Stromal cell of bone marrow (primary cell): ENCODE measurements at places on chromosomes 12 and 14.

DNA sequence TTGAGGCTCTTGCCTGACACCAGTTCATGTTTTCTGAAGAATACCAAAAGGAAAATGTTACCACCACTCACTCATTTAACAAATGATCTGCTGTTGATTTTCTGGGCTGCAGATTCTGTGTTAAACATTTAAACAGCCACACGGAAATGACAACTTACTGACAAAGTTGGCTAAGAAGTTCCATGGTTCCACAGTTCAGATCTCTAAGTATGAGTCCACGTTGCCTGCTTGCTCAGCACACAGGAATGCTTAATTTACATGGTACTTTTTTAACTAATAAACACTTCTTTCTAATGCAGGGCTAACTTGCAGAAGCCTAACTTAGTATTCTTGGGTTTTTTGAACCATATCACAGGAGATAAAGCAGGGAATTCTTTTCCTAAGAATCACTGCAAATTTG lies 34.7 kb downstream of the PTGER2 start:
- DNase-seq = no peak

- DNase-seq = no peak
These were observed 80.9 kb downstream of the CRADD start for GRCh38 chr12:93757792-93758694.

- peak; percentile 52 for DNase-seq
These were observed 18.7 kb downstream of the TSHR start for GRCh38 chr14:80973931-80974641.

- DNase-seq = no peak
These were observed 110.4 kb downstream of the SLC8A3 start for GRCh38 chr14:70078329-70078728.

DNA sequence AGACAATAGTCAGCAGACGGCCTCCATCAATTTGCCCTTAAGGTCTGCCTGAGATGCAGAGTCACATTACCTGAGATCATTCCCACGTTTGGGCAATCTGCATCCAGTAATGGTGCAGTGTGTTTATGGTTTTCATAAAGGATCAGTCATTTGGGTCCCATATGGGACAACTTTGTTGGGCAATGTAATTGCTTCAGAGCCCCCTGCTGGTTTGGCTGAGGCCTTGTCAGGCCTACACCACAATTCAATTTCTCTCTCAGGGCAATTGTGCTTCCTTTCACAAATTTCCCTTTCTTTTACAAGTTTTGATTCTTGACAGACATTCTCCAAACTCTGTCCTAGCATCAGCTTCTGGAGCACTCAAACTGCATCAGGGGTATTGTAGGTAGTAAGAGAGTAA lies 191.2 kb upstream of the SSTR1 start:
- DNase-seq = no peak

DNA sequence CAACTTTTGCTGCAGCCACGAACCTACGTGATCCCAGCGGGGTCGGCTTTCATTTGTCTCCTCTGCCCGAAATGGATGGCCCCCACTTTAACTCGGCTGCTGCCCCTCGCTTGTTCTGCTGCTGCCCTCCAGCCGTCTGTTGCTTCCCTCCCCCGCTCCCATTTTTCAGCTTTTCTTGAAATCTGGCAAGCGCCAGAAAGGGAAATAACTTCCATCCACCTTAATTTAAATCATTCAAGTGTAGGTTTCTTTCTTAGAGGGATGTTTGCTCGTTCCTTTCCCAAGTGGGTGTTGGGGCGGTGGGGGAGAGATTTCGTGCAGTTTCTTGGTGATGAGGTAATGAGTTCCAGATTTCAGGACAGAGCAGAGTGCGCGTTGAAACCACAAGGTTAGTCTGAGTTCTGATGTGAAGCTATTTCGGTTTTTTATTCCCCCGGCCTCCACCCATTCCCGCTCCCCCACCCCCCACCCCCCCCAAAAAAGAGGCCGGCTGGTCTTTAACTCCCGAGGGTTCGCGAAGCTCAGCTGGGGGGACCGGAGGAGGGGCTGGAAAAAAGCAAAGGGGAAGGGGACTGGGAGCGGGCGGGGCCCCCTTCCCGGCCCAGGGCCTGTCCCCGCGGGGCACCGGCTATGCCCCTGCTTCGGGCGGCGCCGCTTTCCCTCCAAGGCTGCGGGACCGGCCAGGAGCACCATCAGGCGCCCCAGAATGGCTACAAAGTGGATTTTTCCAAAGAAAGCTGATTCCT lies 2.2 kb upstream of the ZFP36L1 start:
- peak; percentile 85 for DNase-seq

DNA sequence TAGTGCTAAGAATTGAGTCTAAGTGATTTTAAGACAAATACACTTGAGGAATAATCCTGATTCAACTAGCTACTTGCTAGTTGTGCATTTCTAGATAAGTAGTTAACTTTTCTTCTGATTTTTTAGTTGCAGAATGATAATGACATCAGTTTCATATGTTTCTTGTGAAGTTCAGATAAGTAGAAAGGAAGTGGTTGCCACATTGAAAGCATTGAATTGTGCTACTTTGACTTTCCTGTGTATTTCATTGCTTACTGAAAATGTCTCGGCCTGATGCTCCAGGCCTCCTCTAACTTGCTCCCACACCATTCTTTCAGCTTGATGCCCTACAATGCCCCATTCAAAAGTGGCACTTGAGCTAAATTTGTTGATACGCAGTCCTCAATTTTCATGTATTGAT lies 980.0 kb downstream of the TMTC2 start:
- no peak for DNase-seq

- no peak for DNase-seq
These were observed 245.0 kb upstream of the PWP1 start for GRCh38 chr12:107440606-107441005.

GRCh38 chr12:75374971-75375370 lies 15.9 kb upstream of the GLIPR1L2 start:
- DNase-seq = no peak

GRCh38 chr12:39804898-39805297 lies 185.3 kb upstream of the ABCD2 start:
- DNase-seq = no peak

DNA sequence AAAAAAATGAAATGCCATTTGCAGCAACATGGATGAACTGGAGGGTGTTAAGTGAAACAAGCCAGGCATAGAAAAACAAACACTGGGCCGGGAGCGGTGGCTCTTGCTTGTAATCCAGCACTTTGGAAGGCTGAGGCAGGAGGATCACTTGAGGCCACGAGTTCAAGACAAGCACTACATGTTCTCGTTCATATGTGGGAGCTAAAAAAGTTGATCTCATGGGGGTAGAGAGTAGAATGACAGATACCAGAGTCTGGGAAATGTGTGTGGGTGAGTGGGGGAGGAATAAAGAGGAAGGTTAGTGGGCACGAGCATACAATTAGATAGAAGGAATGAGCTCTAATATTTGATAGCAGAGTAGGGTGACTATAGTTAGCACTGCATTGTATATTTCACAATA lies 21.5 kb downstream of the CACNA2D4 start:
- no peak for DNase-seq

GRCh38 chr14:102878970-102879460 lies 43.4 kb upstream of the AMN start:
- DNase-seq = no peak

DNA sequence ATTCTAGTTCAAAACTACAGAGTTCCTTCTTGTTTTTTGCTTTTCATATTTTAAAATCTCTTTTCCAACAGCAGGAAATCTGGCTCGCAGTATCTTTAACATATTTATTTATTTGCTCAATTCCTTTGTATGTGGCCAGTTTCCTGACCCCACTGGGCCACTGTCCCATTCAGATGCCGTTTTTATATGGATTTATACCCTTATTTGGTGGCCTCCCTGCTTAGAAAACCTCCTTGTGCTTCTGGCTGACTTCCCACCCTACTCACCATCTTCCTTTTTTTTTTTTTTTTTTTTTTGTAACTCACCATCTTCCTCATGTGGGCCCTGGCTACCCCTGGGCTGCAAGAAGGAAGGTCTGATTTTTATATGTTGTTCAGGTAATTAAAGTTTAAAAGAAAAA lies 53.9 kb downstream of the TTLL5 start:
- DNase-seq = no peak

DNA sequence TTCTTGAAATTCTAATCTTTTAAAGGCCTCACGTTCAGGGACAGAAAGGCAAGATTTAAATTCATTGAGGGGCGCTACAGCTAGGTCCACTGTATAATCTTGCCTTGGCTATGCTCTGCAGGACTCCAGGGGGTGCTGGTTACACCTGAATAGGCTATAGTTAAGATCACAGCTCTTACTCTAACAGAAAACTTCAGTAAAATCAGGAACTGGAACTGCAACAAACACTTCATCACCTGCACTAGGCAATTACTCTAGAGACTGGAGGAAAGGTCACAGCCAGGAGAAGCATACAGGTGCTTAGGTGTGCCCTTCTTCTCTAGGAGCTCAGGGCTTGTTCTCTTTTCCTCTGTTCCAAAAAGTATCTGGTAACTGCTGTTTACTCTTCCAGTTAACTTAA lies 20.9 kb downstream of the SLCO1C1 start:
- DNase-seq = no peak

- no peak for DNase-seq
These were observed 7.4 kb downstream of the MOK start for GRCh38 chr14:102297436-102298170.

- no peak for DNase-seq
These were observed 57.1 kb downstream of the ATG14 start for GRCh38 chr14:55354500-55354899.

- no peak for DNase-seq
These were observed 80.3 kb downstream of the SLC8A3 start for GRCh38 chr14:70108419-70108818.

- DNase-seq = no peak
These were observed 133.2 kb downstream of the RAD51B start for GRCh38 chr14:67952786-67953185.
